C1 segment of cervical spinal cord (tissue), 14 donors: ENCODE measurements at places on chromosomes 7 and 10.

DNA sequence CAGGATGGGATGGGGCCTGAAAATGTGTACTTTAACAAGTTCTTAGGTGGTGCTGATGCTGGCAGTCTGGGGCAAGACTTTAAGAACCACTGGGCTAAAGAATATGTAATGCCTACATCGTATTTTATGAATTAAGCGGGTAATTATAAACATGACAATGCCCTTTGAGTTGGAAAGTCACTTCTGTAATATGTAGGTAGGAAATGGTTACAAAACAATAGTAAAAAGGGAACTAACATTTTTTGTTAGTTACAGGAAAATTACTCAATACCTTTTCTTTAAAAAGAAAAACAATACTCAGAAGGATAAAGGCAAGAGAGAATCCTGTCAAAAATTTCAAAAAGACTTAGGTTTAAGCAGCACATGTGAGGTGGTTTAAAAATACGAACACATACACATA is 48.3 kb upstream of the STEAP4 start:
- no peak for DNase-seq

DNA sequence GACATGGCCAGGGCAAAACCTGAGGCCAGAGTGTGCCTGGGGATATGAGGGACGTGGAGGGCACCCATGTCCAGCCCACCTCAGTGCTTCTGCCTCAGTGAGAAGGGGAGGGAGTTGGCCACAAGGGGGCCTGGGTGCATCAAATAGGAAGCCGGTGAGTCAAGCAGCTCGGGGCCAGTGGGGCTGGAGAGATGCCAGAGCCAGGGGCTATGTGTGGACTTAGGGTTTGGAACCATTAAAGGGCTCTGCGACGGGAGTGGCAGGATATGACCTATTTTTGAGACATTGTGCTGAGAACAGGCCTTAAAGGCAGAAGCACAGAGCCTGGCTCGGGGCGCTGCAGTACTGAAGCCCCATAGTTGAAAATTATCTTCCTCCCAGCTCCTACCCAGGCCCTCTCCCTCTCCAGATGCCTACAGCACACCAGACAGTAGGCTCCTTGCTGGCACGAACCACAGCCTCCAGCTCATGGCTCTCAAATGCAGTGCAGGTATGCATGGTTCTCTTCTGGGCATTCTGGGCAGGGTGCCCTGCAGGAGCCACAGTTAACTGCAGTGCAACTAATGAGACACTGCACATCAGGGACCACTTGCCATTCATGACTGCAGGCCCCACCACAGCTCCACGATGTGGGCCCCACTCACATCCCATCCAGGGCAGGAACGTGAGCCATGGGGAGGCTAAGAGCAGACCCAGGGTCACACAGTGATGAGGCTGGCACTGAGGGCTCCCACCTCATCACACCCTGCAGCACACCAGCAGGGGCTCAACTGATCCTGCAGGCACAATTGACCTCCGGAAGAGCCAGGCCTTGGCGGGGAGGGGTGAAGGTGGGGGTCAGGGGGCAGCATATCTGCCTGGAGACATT is 7.2 kb upstream of the PGAM2 start:
- no peak for DNase-seq

DNA sequence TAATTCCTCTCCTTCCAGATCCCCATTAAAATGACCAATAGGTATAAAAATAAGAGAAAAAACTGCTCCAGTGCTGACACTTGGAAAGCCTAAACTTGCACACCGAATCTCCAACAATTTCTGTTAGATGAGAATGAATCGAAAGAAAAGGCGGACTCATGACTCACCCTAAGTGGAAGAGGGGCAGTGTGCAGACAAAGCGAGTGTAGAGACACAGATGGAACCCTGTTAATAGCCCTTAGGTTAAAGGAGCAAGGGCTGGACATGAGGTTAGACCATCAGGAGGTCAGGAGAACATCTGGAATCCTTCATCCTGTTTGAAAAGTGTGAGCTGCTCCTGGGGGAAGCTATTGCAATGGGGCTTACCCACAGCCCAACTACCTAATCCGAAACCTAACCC is 103.4 kb upstream of the GLI3 start:
- DNase-seq, result no peak

- DNase-seq, result no peak
Measured at GRCh38 chr7:119703895-119704294, 569.1 kb upstream of the KCND2 start.
